ENCODE measurements at places on chromosomes 11 and 22. TPM values are rescaled to one million over a fixed set of nuclear protein-coding genes. Genes with fewer than 3 reads are reported as not detected.

DNA sequence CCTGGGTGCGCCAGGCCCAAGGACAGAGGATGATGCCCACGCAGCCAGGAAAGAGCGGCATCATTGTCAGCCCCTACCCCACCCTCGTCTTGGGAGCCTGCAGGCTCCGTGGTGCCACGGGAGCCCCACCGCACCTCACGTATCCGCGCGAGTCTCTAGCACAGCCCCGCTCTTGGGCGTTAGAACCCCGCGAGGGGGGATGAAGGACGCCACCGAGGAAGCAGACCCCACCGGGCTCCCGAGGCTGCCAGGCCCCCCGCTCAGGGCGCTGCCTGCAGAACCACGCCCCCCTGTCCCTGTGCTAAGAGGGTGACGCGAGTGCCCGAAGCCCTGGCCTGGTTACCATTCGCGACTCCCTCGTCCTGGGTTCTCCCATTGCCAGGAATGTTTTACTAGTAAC is 52.3 kb upstream of the MS4A8 start:
- H3K4me3 ChIP-seq: no peak overlapping the region
- no peak overlapping the region for H3K27ac ChIP-seq
- no peaks in the 10 kb centered on the region for H3K36me3 ChIP-seq
- no peaks in the 10 kb centered on the region for H3K4me1 ChIP-seq
- no peaks in the 10 kb centered on the region for H3K27me3 ChIP-seq

CTNND1 gene
- 245 TPM for total RNA-seq

DNA sequence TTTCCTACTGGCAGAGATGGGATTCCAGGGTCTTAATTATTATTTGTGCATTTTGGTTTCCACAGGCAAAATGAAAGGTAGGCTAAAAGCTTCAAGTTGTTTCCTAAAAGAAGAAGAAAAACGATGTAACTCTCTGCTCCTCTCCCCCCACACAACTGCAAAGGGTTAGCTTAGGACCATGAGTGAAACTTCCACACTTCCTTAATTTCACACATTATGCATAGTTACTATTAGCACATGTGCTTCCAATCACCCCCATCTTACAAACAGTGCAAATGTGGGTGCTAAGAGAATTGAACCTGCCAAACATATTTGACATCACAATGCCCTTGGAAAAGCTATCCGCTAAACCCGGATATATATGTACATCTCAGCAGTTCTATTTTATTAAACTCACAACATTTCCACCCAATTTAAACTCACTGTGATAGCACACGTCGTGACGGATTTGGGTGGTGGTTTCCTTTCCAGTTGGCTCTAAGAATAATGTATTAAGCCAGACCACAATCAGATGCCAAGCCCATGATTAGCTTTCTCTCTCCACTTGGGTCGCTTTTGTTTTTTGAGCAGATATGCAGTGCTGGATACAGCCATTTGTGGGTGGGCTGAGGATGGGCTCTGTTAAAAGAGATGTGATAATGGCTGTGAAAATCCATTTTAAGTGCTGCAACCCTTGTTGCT is 245.0 kb upstream of the POU2AF2 start:
- DNase-seq: no peak
- no peaks in the 10 kb centered on the region for H3K4me1 ChIP-seq
- no peak overlapping the region for H3K4me3 ChIP-seq
- H3K36me3 ChIP-seq: no peaks in the 10 kb centered on the region

DNA sequence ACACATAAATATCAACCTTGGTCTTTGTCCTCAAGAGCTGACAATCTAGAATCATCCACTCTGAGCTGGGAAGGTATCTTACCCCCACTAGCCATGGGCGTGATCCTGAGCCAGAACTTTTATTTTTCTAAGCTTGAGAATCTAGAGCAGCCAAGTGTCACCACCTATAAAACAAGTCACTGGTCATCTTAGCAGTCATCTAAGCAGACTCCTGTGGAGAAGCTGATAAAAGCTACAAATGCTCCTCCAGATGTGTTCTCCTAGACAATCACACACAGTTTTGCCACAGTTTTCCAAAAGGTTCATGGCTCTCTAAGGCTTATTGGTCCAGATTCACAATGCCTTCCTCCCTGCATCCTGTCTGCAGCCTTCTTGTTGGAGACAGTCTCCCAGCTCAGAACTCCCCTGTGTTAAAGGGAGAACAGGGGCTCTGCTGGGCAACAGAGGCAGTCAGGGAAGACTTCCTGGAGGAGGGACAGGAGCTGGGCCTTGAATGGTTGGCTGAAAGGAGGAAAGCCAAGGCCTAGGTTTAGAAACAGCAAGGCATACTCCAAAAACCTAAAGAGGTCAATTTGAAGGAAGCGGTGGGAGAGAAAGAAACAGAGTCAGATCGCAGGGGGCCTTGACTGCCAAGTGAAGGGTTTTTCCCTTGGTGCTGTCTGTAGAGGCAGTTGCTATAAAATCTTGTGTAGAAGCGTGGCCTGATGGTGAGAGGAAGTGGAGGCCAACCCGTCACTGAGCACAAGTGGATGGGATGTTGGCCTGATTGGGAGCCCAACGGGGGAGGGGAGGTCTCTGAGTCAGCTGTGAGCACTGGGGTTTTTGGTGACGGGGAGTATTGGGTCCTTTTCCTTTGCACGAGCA is 42.0 kb downstream of the ALX4 start:
- no peak for DNase-seq
- no peak overlapping the region for H3K4me3 ChIP-seq
- no peaks in the 10 kb centered on the region for H3K36me3 ChIP-seq
- H3K27ac ChIP-seq: no peak overlapping the region
- no peaks in the 10 kb centered on the region for H3K27me3 ChIP-seq

DNA sequence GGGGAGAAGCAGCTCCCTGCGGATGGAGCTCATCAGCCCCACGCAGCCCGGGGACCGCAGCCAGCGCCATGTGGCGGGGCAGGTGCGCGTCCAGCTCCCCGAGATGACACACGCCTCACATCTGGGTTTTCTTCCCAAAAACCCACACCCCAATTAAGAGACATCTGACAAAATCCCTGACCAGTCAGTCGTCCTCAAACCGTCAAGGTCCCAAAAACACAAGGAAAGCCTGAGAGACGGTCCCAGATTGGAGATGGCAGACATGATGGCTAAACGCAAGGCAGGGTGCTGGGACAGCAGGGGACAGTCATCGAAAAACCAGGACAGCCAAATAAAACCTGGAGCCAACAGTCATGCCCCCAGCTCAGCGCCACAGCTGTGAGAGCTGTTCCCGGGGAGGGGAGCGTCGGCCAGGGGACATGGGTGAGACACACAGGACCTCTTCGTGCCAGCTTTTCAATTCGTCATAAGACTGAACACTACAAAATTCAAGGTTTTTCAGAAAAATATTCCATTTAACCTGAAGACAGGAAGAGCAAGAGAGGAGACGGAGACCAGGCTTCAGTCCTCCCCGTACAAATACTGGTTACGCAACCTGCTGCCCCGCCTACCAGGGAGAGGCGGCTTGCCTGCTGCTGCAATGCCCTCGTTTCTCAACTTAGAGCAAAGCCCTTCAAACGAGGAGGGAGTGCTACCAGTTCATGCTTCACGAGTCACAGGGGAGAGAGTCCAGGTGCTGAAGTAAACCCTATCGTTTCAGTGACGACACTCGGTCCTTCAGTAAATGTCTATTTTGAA is 10.5 kb downstream of the TOLLIP start:
- H3K27ac ChIP-seq: peak overlapping the region; percentile 2
- no peak overlapping the region for H3K4me3 ChIP-seq
- DNase-seq: peak; percentile 95
- peaks cover 53% of the 10 kb centered on the region for H3K4me1 ChIP-seq

DNA sequence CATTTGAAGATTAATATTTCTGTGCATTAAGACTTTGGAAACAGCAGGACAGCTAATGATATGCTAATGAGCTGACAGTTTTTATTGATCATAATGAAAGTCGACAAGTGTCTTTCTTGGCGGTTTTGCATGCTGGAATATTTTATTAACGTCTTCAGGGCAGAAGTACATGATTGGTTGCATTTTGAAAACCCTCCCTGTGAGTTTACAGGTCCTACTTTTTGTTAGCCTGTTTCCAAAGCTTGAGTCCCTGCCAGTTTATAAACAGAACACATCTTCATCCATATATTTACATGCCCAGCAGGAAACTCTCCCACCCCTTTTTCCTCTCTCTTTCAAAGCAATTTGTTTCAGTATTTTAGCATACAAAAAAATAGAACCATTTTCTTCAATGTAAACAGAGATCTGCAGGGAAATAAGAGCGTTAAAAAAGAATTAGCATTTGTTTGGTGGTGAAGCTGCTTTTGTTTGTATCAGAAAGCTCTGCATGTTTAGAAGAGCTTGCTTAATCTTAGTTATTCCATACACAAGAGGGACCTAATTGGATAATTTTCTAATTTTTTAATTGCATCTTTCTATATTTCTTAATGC is 243.6 kb downstream of the NELL1 start:
- no peak overlapping the region for H3K4me3 ChIP-seq
- no peak overlapping the region for H3K27ac ChIP-seq
- no peaks in the 10 kb centered on the region for H3K27me3 ChIP-seq
- DNase-seq: no peak

DNA sequence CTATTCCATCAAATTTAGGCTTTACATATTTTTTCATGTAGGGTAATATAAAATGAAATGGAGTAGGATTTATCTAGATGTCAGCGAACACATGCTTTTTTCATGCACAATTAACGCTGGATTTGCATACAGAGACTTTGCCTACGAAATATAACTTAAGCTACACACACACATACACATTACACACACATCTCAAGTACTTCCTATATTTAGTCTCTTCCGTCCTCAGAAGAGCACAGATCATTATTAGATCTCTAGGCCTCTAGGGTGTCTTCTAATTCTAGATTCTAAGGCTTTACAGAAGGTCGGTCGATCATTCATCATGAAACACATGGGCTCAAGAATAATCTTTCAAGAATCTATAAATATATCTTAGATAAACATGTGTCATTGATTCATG is 3.8 kb upstream of the MS4A13 start:
- no peaks in the 10 kb centered on the region for H3K4me1 ChIP-seq
- DNase-seq: no peak
- no peaks in the 10 kb centered on the region for H3K36me3 ChIP-seq
- peaks cover 4% of the 10 kb centered on the region for H3K27me3 ChIP-seq
- H3K27ac ChIP-seq: no peak overlapping the region

KDM4D gene
- total RNA-seq: 0.52 TPM

GRCh38 chr22:46134111-46134705 is 16.1 kb upstream of the PPARA start:
- H3K4me3 ChIP-seq: no peak overlapping the region
- H3K27ac ChIP-seq: no peak overlapping the region
- no peaks in the 10 kb centered on the region for H3K36me3 ChIP-seq
- no peaks in the 10 kb centered on the region for H3K27me3 ChIP-seq

SYT9 gene
- total RNA-seq: 0.14 TPM

DNA sequence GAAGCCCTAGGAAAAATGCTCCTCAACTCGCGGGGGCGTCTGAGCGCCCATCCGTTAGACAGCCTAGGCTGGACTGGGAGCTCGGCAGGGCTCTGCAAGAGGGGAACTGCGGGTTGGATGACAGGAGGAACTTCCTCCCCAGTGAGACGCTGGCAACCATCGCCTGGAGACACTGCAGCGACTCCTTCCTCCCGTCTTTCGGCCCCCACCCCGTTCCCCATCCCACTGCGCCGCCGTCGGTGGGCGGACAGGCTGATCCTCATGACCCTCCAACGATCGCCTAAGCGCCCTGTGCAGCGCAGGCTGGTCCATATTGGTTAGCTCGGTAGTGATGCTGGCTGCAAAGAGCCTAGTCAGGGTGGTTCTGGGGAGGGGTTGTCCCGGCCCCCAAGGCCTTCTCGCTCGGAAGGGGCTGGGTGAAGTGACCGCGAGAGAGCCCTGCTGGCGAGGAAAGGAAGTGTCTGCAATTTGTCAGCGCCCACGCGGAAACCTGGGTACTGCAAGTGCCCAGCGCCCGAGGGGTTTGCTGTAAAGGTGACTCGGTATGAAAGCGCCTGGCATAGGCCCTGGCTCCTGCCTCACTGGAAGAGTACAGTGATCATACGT is 638 bp downstream of the NRGN start:
- no peaks in the 10 kb centered on the region for H3K36me3 ChIP-seq
- H3K4me3 ChIP-seq: peak overlapping the region; percentile 64
- peaks cover 12% of the 10 kb centered on the region for H3K4me1 ChIP-seq
- H3K27me3 ChIP-seq: peaks cover 6% of the 10 kb centered on the region
- peak; percentile 85 for DNase-seq

Data from upper lobe of right lung (tissue), 1 donor.